KBM-7 (cell line): ENCODE measurements at places on chromosomes 6 and 20.

DNA sequence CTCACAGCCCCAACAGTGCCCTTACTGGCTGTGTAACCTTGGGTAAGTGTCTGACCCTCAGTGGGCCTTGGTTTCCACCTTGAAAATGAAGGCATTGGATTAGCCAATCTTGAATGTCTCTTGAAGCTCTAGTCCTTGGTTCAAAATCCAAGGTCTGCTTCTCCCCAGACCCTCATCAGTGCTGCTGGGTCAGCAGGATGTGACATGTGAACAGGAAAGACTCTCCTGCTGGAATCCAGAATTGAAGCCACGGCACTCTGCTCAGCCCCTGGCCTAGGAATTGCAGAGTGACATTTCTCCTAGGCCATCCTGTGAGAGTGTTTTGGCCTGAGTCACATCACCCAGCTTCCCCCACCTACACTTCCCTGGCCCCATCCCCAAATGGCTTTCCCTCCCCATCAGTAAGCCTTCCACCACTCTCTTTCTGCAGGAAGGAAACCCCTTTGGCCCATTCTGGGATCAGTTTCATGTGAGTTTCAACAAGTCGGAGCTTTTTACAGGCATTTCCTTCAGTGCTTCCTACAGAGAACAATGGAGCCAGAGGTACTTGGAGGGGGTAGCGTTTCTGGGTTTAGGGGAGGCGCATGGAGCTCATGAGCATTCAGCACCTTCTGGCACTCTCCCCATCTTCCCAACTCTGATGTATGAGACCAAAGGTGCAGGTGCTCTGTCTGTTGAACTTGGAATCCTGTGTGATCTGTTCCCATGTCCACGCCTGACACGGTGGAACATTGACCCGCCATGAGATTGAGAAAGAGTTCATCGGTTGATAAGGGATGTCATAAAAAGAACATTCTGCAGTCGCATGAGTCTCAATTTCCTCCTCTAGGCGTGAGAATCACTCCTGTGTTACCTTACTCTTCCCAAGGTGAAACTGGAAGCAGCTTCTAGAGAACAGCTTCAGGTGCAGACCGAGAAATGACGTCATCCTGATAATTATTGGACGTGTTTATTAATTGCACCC is 8.8 kb downstream of the POFUT1 start:
- DNase-seq, result no peak

- peak; percentile 43 for DNase-seq
These were observed 13.9 kb upstream of the KLHL31 start for GRCh38 chr6:53679446-53679933.

DNA sequence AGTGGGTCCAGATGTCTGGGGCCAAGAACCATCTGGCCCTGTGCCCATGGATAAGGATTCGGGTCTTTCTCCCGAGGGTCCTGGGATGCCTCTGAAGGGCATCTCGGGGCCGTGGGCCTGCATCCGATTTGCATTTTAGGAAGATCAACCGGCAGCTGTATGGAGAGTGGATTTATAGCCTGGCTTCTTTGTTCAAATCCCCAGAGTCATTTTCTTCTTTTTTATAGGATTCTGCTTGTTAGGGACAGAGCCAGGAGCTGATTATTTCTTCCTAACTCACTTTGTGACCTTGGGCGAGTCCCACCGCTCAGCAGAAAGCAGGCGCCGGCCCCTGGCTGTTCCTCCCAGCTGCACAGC is 52.9 kb upstream of the APCDD1L start:
- DNase-seq, result no peak

GRCh38 chr6:116387374-116387773 is 16.6 kb downstream of the DSE start:
- no peak for DNase-seq

GRCh38 chr6:166744223-166745134 is 117.4 kb upstream of the RPS6KA2 start:
- DNase-seq, result no peak

- no peak for DNase-seq
These were observed 14.3 kb downstream of the THEMIS start for GRCh38 chr6:127886603-127887002.

DNA sequence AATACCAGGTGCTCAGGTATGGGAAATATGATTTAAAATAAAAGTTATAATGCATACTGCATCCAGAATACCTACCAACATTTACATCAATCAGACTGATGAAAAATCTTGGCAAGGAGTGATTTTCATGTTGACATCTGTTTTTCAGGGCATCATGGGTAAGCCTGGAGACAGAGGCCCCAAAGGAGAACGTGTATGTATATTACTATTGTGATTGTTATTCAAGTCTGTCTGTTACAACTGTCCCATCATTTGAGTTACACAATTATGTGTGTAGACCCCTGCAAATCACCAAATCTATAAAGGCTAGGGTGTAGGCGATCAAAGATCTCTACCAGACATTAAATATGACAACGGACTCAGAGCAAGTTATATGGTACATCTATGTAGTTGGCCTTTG is 118.2 kb downstream of the COL9A1 start:
- no peak for DNase-seq

DNA sequence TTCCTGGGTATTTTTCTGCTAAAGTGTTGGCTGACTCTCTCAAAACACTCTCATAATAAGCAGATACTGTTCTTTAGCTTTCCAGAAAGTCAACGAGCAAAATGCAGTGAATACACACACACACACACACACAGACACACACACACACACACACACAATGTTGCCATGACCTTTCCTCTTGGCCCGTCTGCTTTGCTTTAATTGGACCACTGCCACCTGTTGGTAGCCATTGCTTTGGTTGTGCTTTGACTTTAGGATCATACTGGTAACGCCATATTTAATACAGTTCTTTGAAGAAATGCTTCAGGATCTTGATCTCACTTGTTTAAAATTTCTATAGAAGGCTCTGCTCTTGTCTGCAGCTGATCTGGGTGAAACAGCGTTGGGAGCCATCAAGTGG is 4.4 kb downstream of the FIG4 start:
- DNase-seq, result no peak

DNA sequence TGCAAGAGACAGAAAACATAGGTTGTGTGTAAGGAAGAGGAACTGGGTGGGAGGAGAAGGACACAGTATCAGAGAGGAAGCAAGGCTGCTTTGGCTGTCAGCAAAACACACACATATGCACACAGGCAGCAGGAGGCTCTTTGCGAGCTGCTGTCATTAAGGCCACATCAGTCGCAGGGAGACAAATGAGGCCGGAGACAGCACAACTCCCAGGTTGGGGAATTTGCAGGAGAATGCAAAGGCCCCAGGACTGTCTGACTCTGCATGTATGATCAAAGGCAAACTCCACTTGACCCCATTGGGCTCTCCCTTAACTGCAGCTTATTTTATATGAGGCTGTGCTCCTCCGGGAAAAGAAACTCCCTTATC is 35.3 kb downstream of the METTL24 start:
- peak; percentile 76 for DNase-seq

GRCh38 chr20:15656124-15656523 is 917.1 kb downstream of the KIF16B start:
- no peak for DNase-seq

- DNase-seq, result no peak
These were observed 56.2 kb downstream of the RAB44 start for GRCh38 chr6:36753671-36754405.

GRCh38 chr6:20153194-20153593 is 59.1 kb downstream of the MBOAT1 start:
- no peak for DNase-seq

- no peak for DNase-seq
These were observed 1.2 kb downstream of the SLC35D3 start for GRCh38 chr6:136923116-136923953.

GRCh38 chr20:45857882-45858216 is 435 bp downstream of the ZSWIM3 start:
- DNase-seq, result no peak

DNA sequence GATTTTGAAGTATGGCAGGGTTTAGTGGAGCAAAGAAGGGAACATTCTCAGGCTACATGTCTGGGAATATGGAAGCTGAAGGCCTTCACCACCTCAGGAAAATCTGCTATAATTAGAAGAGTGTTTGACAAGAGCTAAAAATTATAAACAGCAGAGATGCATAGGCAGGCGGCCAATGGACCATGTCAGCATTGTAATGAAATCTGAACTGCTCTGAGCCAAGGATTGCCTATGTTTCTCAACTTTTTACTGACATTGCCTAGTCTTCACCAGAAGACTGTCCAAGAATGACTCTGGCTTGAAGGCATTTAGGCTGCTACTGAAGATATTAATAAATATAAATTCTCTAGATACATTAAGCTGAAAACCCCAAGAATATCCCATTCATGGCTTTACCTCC is 84.1 kb downstream of the C6orf52 start:
- DNase-seq, result no peak

GRCh38 chr20:62751551-62752150 is 43.0 kb downstream of the NTSR1 start:
- DNase-seq, result no peak

DNA sequence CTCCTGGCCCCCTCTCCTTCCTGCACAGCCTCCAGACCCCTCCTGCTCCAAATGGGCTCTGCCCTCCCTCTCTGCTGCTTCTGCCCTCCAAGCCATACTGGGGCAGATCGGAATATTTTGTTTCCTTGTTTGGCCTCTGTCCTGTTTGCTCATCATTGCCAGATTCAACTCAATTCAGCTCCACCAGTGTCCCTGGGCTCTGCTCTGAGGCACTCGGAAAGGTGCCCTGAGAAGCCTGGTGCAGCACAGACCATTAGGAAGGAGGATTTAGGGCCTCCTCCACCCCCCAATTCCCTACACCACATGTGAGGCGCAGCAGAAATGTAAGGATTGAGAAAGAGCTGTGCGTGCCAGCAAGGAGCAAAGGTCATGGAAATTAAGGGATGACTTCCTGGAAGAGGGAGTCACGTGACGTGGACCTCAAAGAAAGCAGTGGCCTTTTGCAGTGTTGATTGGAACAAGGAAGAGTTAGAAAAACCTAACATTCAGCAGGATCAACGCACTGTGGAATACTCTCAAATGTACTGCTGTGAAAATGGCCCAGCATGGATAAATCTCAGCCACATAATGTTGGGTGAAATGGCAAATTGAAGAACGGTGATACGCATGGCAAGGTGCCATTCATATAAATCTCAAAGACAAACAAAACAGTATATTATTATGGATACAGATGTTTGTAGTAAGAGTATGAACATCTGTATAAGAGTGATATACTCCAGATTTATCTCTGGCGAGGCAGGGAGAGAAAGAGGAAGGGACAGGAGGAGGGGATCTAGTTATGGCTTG is 229.5 kb upstream of the RNF24 start:
- DNase-seq, result no peak

DNA sequence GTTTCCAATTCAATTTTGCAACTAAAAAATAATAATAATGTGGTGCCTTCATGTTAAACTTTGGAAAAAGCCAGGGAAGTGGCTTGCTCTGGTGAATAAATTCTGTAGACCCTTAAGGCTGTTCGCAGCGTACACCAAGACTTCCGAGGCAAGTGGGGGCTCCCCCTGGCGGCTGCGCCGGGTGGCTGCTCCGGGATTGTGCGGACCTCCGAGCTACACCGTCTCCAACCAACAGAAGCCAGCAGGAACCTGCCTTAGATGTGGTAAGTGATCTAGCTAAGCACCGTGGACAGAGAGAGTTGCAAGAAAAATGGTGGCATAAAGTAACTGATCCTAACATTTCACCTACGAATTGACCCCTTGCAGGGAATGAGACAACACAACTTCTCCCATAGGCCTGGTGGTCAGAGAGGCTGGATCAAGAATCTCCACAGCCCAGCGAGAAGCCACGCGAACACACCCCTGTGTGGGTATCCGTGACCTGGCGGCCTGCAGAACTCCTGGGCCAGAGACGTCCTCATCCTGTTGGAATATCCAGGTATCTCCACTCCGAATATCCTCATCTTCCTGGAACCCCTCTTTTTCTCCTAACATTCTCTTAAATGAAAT is 69.6 kb downstream of the TBXT start:
- DNase-seq, result peak; percentile 70

- DNase-seq, result peak; percentile 48
These were observed 98.8 kb downstream of the ASXL1 start for GRCh38 chr20:32456869-32457478.

GRCh38 chr20:33310327-33310899 is 27.4 kb downstream of the BPIFB1 start:
- DNase-seq, result no peak
